Glomerular endothelial cell (primary cell): ENCODE measurements at places on chromosomes 6 and 20. TPM values are rescaled to one million over a fixed set of nuclear protein-coding genes. Genes with fewer than 3 reads are reported as not detected.

The HSP90AB1 gene
- total RNA-seq = 1,001 and 1,125 TPM in 2 replicates

The HELZ2 gene
- total RNA-seq = 75.8 and 179 TPM in 2 replicates

The TULP1 gene
- not detected in 2 replicates for total RNA-seq

The MAFB gene
- total RNA-seq = 2.3 and 3.0 TPM in 2 replicates

The SIRPB1 gene
- 4.1 and 5.0 TPM in 2 replicates for total RNA-seq

The OXT gene
- not detected in 2 replicates for total RNA-seq

The KCNK16 gene
- total RNA-seq = not detected in 2 replicates

The PTK6 gene
- not detected in 2 replicates for total RNA-seq

The MYH7B gene
- total RNA-seq = not detected in 2 replicates

The DEFB132 gene
- not detected in 2 replicates for total RNA-seq

The EYS gene
- total RNA-seq = 0.41 TPM in 1 of 2 replicates, not detected in the other

The CYB5R4 gene
- total RNA-seq = 9.3 and 12.0 TPM in 2 replicates

The SLC52A3 gene
- total RNA-seq = not detected in 2 replicates

The SLC22A7 gene
- not detected in 2 replicates for total RNA-seq

The TSHZ2 gene
- total RNA-seq = 0.63 and 2.0 TPM in 2 replicates

The KCNQ5 gene
- 1.1 and 1.6 TPM in 2 replicates for total RNA-seq

The JAG1 gene
- 104 and 155 TPM in 2 replicates for total RNA-seq

The CD24 gene
- total RNA-seq = 6.4 and 38.0 TPM in 2 replicates

The EEF1E1 gene
- total RNA-seq = 44.8 and 55.8 TPM in 2 replicates

The RAD21L1 gene
- not detected in 2 replicates for total RNA-seq

The SLC35B3 gene
- total RNA-seq = 15.6 and 15.8 TPM in 2 replicates

The CDC25B gene
- 36.4 and 51.9 TPM in 2 replicates for total RNA-seq

The CDH22 gene
- total RNA-seq = 0.06 TPM in 1 of 2 replicates, not detected in the other

The GJA10 gene
- not detected in 2 replicates for total RNA-seq

The LY6G6D gene
- not detected in 2 replicates for total RNA-seq

The JARID2 gene
- 10.2 and 16.7 TPM in 2 replicates for total RNA-seq

The WDR27 gene
- 24.0 and 70.6 TPM in 2 replicates for total RNA-seq

The ENPP1 gene
- total RNA-seq = 0.53 and 1.2 TPM in 2 replicates

The SLC24A3 gene
- 0.18 TPM in 1 of 2 replicates, not detected in the other for total RNA-seq

The VWA7 gene
- total RNA-seq = 0.34 and 0.58 TPM in 2 replicates

The CCN2 gene
- 551 and 1,253 TPM in 2 replicates for total RNA-seq

The RIN2 gene
- total RNA-seq = 131 and 143 TPM in 2 replicates

The PAK5 gene
- total RNA-seq = not detected in 2 replicates

The PREX1 gene
- total RNA-seq = 84.9 and 105 TPM in 2 replicates

The GRM1 gene
- 0.05 and 0.06 TPM in 2 replicates for total RNA-seq

The INSM1 gene
- total RNA-seq = not detected in 2 replicates

The BIRC7 gene
- 0.12 TPM in 1 of 2 replicates, not detected in the other for total RNA-seq

The BTNL2 gene
- total RNA-seq = not detected in 2 replicates

The DEFB110 gene
- total RNA-seq = not detected in 2 replicates

The PI3 gene
- not detected in 2 replicates for total RNA-seq

The B4GALT5 gene
- total RNA-seq = 63.4 and 82.0 TPM in 2 replicates

The EMILIN3 gene
- 0.15 and 0.53 TPM in 2 replicates for total RNA-seq

The HLA-DQA1 gene
- not detected in 2 replicates for total RNA-seq

The PRL gene
- not detected in 2 replicates for total RNA-seq

The TCP11 gene
- total RNA-seq = 0.41 TPM in 1 of 2 replicates, not detected in the other

The RTF2 gene
- 50.8 and 65.7 TPM in 2 replicates for total RNA-seq

The TPMT gene
- 10.4 and 10.5 TPM in 2 replicates for total RNA-seq

The MRPS18B gene
- 33.9 and 41.1 TPM in 2 replicates for total RNA-seq

The MROH8 gene
- total RNA-seq = 3.2 and 3.5 TPM in 2 replicates

The SLC12A5 gene
- 0.34 and 2.2 TPM in 2 replicates for total RNA-seq

The AIF1 gene
- not detected in 2 replicates for total RNA-seq
